ENCODE measurements at places on chromosomes 4 and X. TPM values are rescaled to one million over a fixed set of nuclear protein-coding genes. Genes with fewer than 3 reads are reported as not detected.

Gene NXF2B
- not detected for total RNA-seq

Gene UGT2B10
- total RNA-seq, result not detected

Gene FMR1NB
- total RNA-seq, result not detected

Gene NLRP2B
- under 0.01 TPM for total RNA-seq

Gene GRIA2
- not detected for total RNA-seq

Gene SUPT20HL1
- not detected for total RNA-seq

Gene LUZP4
- total RNA-seq, result not detected

Gene NPY1R
- under 0.01 TPM for total RNA-seq

Gene PGRMC2
- 13.1 TPM for total RNA-seq

Gene DYNLT3
- 37.1 TPM for total RNA-seq

Gene CXCL3
- total RNA-seq, result 0.33 TPM

Gene HSFX3
- total RNA-seq, result not detected

Gene CHRNA9
- total RNA-seq, result not detected

Gene MAP9
- total RNA-seq, result 0.09 TPM

Gene PHEX
- total RNA-seq, result 0.43 TPM

Gene FREM3
- 0.09 TPM for total RNA-seq

Gene TKTL1
- total RNA-seq, result not detected

Gene SEPTIN6
- 26.2 TPM for total RNA-seq

Gene PPARGC1A
- 0.34 TPM for total RNA-seq

Gene CT55
- total RNA-seq, result not detected

Gene SSX5
- total RNA-seq, result not detected

Gene NUP54
- total RNA-seq, result 53.5 TPM

Gene TIMM8A
- 3.4 TPM for total RNA-seq

Data from dermis lymphatic vessel endothelial cell (primary cell).